SIG-M5 (cell line): ENCODE measurements at places on chromosomes 5 and 9.

DNA sequence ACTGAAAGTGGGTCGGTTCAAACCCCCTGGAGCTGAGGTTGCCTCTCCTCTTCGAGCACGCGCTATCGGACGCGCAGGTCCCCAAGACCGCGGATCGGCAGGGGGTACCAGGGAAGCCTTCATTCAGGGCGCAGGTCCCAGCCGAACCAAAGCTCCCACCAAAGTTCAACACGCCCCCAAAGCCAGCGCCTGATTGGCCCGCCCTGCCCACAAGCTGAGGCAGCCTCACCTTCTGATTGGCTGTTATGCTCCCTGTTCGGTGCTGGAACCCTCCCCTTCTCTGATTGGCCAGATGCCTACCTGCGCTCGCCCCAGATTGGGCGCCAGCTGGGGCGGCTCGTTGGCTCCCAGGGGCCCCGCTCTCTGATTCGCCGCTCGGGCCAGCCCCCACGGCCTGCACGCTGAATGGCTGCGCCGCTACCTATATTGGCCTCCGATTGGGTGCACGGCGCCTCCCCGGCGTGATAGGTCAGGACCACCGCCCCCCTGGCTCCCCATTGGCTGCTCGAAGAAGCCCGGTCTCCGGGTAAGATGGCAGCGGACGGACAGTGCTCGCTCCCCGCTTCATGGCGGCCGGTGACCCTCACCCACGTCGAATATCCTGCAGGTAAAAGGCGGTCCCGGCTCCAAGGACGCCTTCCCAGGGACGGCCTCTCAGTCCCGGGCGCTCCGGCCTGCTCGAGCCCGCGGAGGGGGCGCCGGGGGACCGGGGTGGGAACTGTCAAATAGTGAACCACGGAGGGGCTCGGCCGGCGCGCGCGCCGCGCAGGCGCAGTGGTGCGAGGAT is at the start of gene DOLPP1:
Gene DOLPP1 (plus strand): TSS at position 511 of the 787 bp plus-strand sequence. CDS start 21 bp downstream, at position 532.
- peak; percentile 90 for DNase-seq

DNA sequence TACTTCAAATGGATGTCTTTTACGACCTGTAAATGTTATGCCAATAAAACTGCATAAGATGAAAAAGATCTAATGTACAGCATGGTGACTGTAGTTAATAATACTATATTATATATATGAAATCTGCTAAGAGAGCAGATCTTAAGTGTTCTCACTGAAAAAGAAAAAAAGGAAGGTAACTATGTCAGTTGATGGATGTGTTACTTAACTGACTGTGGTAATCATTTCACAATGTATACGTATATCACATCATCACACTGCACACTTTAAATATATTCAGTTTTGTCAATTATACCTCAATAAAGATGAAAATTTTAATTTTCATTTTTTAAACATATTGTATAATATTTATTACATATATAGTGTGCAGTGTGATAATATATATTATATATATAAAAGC is 31.9 kb downstream of the THBS4 start:
- DNase-seq: peak; percentile 48

DNA sequence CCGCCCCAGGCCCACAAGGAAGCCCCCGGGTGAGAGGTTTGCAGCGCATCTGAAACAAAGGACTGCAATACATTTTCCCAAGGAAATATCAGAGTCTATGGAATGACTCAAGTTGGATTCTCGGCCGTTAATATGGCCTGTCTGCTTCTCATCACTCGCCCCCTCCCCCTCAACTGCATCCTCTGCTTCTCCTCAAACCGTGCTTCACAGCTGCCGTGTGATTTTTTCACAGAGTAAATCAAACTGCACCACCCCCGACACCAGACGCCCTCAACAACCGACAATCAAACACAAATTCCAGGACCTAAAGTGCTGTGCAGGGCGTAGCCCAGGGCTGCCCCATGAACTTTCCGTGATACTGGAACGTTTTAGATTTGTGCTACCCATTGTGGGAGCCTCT is 176.9 kb downstream of the ROR2 start:
- no peak for DNase-seq

- DNase-seq: peak; percentile 34
Measured at GRCh38 chr5:172793577-172794488, 22.8 kb upstream of the DUSP1 start.

- no peak for DNase-seq
Measured at GRCh38 chr5:148653291-148653835, 964 bp downstream of the HTR4 start.

DNA sequence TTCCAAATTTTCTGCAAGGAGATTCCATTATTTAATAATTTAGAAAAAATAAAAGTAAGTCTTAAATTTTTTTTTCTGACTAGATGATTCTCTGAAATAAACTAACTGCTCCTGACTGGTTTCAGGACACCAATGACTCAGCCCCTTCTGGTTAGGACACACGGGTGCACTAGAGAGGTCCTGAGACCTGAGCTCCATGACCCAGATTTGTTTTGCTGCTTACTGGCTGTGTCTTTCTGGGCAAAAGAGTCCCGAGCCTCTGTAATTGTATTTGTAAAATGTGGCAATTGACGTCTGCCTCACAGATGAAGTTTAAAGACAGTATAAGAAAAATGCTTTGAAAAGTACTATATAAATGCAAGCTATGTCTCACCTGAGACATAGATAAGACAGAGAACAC is 89.1 kb downstream of the SLC24A2 start:
- DNase-seq: no peak

GRCh38 chr5:36880761-36881160 is 4.2 kb downstream of the NIPBL start:
- no peak for DNase-seq

DNA sequence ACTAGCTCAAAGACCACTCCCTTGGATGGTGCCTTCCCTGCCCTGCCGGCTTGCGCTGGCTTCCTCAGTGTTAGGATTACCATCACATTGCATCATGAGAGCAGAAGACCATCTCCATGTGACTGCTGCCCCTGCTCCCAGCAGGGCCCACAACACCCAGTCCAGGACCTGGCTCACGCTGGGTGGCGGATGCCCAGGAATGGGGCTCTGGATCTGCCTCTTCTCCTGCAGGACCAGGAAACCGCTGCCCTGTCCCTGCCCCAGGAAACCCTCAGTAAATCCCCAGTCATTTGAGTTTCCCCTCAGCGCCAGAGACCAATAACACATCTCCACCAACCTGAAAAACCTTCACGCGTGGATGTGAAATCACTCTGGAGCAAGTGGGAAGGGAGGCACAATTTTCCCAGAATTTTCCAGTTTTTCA is 3.3 kb upstream of the RNF44 start:
- DNase-seq: no peak

- no peak for DNase-seq
Measured at GRCh38 chr9:129038109-129038852, 1.9 kb downstream of the MIGA2 start.
